ENCODE measurements at places on chromosomes 7 and 10.

GRCh38 chr7:37643876-37644275 lies 39.7 kb upstream of the GPR141 start:
- no peak for DNase-seq

DNA sequence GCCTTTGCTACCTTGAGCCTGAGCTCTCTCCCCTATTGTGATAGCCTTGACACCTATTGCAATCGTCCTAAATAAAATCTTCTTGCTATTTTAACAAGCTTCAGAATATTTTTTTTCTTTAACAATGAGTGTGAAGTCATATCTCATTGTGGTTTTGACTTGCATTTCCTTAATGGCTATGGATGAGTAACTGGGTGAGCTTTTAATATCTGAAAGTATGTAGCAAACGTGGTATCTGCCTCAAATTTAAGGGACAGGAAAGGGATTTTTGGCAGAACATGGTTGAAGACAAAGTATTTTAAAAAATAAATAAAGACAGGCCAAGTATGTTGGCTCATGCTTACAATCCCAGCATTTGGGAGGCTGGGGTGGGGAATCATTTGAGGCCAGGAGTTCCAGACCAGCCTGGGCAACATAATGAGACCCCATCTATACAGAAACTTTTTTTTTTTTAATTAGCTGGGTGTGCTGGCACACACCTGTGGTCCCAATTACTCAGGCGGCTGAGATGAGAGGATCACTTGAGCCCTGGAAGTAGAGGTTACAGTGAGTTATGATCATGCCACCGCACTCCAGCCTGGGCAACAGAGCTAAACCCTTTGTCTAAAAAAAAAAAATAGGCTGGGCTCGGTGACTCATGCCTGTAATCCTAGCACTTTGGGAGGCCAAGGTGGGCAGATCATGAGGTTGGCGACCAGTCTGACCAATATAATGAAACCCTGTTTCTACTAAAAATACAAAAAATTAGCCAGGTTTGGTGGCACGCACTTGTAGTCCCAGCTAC lies 319.3 kb upstream of the NRP1 start:
- no peak for DNase-seq

DNA sequence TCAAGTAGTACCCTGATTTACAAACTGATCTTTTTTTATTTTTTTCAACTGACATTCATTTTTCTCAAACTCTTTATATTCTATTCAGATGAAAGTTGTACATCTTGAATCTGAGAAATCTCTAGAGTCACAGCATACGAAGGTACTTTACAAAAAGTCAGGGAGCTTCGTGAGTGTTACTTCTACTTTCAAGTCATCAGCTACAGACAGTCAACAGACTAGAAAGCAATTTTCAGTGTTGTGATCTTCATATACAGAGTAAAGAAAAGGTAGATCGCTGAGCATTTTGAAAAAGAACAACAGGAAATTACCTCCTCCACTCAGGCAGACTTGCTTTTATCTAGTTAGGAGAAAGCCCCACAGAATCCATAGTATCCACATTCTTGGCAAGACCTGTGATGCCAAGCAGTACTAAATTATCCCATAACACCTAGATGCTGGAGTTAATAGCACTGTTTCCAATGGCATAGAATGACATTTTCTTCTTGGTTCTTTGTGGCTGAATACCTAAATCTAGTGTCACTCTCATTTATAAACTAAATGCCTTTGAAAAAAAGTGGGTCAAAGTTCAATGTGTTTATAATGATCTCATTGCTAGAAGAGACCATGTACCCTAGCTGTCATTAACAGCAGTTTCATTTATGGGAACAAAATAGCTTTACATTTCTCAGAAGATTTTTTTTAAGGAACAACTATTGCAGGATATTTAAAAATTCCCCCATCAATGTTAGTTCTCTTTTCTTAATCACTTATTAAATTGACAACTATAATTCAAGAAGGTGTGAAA lies 12.0 kb upstream of the ZNF800 start:
- no peak for DNase-seq

GRCh38 chr7:85156661-85157208 lies 30.1 kb downstream of the SEMA3D start:
- DNase-seq, result no peak

GRCh38 chr10:107657851-107658250 lies 493.3 kb upstream of the SORCS1 start:
- no peak for DNase-seq
